ENCODE measurements at places on chromosomes 6 and 20.

DNA sequence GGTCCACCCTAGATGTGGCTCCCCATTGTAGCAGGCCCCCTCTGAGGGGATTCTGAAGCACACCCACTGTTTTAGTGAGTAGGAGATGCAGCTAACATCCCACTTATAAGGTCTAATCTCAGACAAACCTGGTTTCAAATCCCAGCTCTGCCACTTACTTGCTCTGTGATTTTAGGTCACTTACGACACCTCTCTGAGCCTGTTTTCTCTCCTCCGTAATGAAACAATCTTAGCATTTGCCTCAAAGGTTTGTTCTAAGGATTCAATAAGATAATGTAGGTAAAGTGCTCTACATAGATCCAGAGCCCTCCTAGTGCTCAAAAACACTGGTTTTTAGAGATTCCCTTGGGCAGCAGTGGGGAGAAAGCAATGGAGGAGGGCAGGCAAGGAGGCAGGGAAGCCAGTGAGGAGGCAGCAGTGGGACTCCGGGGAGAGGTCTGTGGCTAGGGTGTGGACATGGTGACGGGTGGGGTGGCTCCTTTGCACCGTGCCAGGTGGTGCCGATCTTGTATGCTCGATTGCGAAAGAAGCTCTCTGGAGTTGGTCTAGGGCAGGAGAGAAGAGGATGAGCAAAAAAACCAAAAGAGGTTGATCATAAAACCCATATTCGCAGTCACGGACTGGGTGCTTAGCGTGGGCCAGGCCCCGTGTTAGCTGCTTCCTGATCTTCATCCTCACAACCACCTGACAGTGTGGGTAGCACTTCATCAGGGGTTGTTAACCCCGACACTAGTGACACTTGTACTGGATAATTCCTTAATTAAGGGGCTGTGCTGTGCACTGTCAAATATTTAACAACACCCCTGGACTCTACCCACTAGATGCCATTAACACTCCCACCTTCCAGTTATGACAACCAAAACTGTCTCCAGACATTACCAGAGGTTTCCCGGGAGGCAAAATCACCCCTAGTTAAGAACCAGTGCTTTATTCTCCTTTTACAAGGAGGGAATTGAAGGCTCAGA lies 16.8 kb upstream of the PTGIS start:
- peaks cover 6% of the 10 kb centered on the region for H3K27me3 ChIP-seq
- H3K4me3 ChIP-seq = no peak overlapping the region
- no peak overlapping the region for H3K27ac ChIP-seq
- peaks cover 22% of the 10 kb centered on the region for H3K4me1 ChIP-seq

DNA sequence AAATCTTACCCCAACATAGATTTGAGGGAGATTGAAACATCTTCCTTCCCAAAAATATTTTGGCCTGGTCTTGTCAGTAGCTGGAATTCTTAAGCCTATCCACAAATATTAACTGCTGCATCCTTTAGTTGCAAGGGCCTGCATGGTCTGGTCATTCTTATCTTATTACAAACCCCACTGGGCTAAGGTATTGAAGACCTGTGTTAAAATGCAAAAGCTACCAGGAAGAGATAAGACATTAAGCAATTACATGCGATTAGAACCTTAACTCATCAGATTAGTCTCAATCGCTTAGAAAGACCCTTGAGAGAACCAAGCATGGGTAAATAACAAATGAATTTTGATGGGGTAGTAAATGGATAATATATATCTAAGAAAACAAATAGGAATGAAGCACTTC lies 426.6 kb downstream of the FRK start:
- no peaks in the 10 kb centered on the region for H3K4me1 ChIP-seq
- H3K27ac ChIP-seq = no peak overlapping the region
- H3K4me3 ChIP-seq = no peak overlapping the region
- DNase-seq = no peak

- H3K27me3 ChIP-seq = no peaks in the 10 kb centered on the region
- no peaks in the 10 kb centered on the region for H3K36me3 ChIP-seq
- H3K4me3 ChIP-seq = no peak overlapping the region
- DNase-seq = no peak
- H3K4me1 ChIP-seq = no peaks in the 10 kb centered on the region
- no peak overlapping the region for H3K27ac ChIP-seq
Observed at GRCh38 chr6:9086331-9086730, 651.0 kb upstream of the SLC35B3 start.

DNA sequence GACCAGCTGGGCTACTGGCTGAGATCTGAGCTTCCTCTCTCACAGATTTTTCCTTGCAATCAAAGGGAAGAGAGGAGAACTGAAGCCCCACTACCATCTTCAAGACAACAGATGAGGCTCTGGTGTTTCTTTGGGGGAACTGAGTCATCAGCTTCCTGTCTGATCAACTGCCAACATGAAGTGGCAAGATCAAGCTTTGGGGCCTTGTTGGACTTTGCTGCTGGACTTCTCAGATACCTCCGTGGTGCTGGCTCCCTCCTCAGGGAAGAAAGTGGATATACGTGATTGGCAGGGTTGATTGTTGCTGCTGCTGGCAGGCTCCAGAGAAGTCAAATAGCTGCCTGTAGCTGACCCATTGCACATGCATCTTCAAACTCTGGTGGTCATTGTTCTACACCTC lies 3.6 kb upstream of the TOX2 start:
- no peak overlapping the region for H3K4me3 ChIP-seq
- H3K36me3 ChIP-seq = no peaks in the 10 kb centered on the region
- DNase-seq = peak; percentile 74
- peaks cover 9% of the 10 kb centered on the region for H3K4me1 ChIP-seq
- no peak overlapping the region for H3K27ac ChIP-seq
- H3K27me3 ChIP-seq = peaks cover 6% of the 10 kb centered on the region

GRCh38 chr6:10552270-10552810 lies 31.2 kb downstream of the GCNT2 start:
- H3K27me3 ChIP-seq = no peaks in the 10 kb centered on the region
- DNase-seq = no peak
- peaks cover 11% of the 10 kb centered on the region for H3K4me1 ChIP-seq
- H3K27ac ChIP-seq = no peak overlapping the region
- H3K4me3 ChIP-seq = no peak overlapping the region
- H3K36me3 ChIP-seq = no peaks in the 10 kb centered on the region

GRCh38 chr6:89355511-89356194 lies 3.1 kb upstream of the UBE2J1 start:
- no peaks in the 10 kb centered on the region for H3K27me3 ChIP-seq
- DNase-seq = no peak
- no peaks in the 10 kb centered on the region for H3K36me3 ChIP-seq
- peaks cover 5% of the 10 kb centered on the region for H3K4me1 ChIP-seq

- DNase-seq = no peak
- no peaks in the 10 kb centered on the region for H3K4me1 ChIP-seq
- no peak overlapping the region for H3K4me3 ChIP-seq
- no peaks in the 10 kb centered on the region for H3K36me3 ChIP-seq
Observed at GRCh38 chr6:166206066-166206465, 38.4 kb upstream of the TBXT start.

DNA sequence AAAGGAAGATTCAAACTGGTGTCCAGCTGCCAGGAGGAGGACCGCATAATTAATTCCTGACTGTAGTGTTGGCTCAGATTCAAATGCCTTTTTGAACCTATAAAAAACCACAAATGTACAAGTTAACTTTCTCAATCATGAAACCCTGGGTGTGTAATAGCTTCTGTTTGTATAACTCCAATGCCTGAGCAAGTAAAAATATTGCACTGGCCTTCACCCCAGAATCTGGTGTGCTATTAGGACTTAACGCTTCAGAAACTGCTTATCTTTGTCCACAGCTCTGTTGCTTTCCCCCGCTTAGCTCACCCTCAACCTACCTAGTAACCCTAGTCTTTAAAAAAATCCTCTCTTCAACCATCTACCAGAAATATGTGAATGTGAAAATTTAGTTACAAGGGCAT lies 119.1 kb upstream of the MAP7 start:
- peak; percentile 94 for DNase-seq
- H3K27ac ChIP-seq = no peak overlapping the region
- H3K4me3 ChIP-seq = no peak overlapping the region

GRCh38 chr20:53592992-53593465 lies 610 bp downstream of the ZNF217 start:
- no peak for DNase-seq
- H3K4me1 ChIP-seq = peaks cover 22% of the 10 kb centered on the region
- peak overlapping the region; percentile 97 for H3K27ac ChIP-seq
- no peaks in the 10 kb centered on the region for H3K27me3 ChIP-seq

GRCh38 chr20:42857446-42857845 lies 332.3 kb downstream of the PTPRT start:
- no peaks in the 10 kb centered on the region for H3K27me3 ChIP-seq
- no peaks in the 10 kb centered on the region for H3K36me3 ChIP-seq
- no peak for DNase-seq
- H3K27ac ChIP-seq = no peak overlapping the region
- no peaks in the 10 kb centered on the region for H3K4me1 ChIP-seq
- H3K4me3 ChIP-seq = no peak overlapping the region

- no peaks in the 10 kb centered on the region for H3K36me3 ChIP-seq
- H3K4me1 ChIP-seq = no peaks in the 10 kb centered on the region
- H3K27ac ChIP-seq = no peak overlapping the region
- H3K27me3 ChIP-seq = peaks cover 9% of the 10 kb centered on the region
Observed at GRCh38 chr6:14010275-14010674, 85.5 kb downstream of the RNF182 start.

DNA sequence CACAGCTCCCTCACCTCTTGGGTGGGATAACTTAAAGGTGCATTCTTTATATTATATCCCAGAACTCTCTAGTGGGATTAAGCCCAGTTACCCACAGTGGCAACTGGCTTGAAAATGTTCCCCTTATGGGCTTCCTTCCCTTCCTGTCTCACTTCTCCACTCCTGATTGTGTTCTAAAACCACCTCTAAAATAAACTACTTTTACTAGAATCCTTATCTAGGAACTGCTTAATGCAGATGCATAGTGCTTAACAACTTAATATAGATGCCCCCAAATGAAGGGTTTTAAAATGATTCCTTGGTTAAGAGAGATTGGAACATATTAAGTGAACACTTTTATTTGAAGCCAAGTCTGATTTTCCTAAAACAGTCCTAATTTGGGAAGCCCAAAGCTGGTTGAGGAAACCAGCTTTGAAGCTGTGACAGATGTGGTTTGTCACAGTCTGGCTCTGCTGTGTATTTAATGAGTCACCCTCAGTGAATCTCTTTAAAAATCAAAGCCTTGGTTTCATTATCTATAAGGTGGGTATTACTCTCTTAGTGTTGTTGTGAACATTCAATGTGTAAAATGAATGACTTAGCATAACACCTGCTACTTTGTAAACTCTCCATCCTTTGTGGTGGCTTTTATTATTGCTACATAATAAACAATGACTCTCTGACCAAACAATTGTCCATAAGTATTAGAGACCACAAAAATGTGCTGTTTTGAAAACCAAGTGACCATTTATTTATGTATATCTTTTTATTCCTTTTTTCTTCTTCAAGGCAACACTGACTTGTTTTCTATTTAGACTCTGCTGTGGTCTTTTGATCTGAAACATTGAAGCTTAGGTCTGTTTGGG lies 24.4 kb downstream of the PLCB1 start:
- H3K27ac ChIP-seq = peak overlapping the region; percentile 10
- H3K27me3 ChIP-seq = no peaks in the 10 kb centered on the region
- peaks cover 29% of the 10 kb centered on the region for H3K4me1 ChIP-seq
- H3K36me3 ChIP-seq = no peaks in the 10 kb centered on the region
- H3K4me3 ChIP-seq = no peak overlapping the region

GRCh38 chr6:112343977-112344376 lies 3.2 kb upstream of the RFPL4B start:
- H3K4me1 ChIP-seq = no peaks in the 10 kb centered on the region

- no peak overlapping the region for H3K27ac ChIP-seq
- DNase-seq = no peak
- H3K4me3 ChIP-seq = no peak overlapping the region
- H3K36me3 ChIP-seq = no peaks in the 10 kb centered on the region
Observed at GRCh38 chr6:37960139-37960935, 140.8 kb downstream of the ZFAND3 start.

DNA sequence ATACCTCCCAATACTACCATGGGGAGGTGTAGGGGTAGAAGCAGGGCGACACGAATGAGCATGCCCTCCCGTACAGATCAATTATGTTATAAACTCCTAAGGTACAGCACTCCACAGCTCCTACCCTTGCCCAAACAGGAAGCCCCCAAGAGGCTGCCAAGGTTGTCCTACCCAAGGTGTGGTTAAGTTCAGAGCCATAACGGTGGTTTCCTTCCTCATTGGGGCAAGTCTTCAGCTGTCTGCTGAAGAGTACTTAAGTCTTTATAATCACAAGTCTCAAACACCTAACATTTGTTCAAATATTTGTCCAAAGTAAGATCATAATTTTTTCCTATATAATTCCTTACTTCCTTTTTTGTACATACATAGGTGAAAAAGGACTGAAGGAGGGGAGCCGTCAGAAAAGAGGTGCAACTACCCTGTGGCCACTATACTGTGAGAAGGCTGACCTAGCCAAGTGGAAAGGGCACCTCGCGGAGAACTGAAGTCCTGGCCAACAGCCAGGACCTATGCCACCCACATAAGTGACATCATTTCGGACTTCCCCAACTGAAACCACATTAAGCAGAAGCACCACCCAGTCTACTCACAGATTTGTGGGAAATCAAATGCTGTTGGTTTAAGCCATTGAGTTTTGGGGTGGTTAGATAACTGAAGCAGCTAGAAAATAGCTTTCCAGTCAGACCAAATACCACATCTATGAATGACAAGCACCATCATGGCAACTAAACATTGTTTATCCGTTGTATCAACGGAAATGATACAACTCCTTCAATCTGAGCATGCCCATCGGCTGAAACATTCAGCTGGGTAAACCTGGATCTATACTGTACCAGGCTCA lies 2.9 kb upstream of the RAB22A start:
- peak overlapping the region; percentile 89 for H3K27ac ChIP-seq
- no peak overlapping the region for H3K4me3 ChIP-seq
- peaks cover under 1% of the 10 kb centered on the region for H3K36me3 ChIP-seq
- peak; percentile 84 for DNase-seq

DNA sequence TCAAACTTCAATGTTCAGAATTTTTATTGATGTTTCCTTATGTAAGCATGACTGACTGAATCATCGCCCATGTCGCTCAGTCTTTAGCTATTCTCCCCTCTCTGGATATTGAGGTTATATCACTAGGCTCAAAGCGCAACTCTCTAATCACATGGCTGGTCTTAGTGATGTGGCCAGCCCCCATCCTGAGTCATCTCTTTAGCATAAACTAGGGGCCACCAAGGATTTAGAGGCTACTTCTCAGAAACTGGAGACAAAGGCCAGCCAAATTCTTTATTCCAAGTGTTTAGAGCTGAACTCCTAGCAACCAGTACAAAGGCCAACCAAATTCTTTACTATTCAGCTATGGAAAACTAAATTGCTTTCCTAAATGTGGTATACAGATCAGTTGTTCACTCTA lies 61.4 kb downstream of the FAM135A start:
- H3K4me1 ChIP-seq = peaks cover 8% of the 10 kb centered on the region
- H3K27me3 ChIP-seq = no peaks in the 10 kb centered on the region
- no peak overlapping the region for H3K4me3 ChIP-seq
- no peaks in the 10 kb centered on the region for H3K36me3 ChIP-seq

DNA sequence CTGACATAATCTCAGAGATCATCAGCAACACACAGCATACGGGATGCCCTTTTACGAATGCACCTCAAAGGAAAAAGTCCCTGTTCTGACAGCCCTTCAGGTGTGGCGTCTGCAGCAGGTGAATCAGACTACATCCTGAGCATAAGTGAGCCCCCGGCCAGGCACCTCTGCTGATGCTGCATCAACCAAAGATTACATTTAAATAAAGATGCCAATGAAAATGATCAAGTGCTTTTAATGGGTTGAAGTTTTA lies 58.7 kb downstream of the INSM1 start:
- no peaks in the 10 kb centered on the region for H3K27me3 ChIP-seq
- no peaks in the 10 kb centered on the region for H3K4me1 ChIP-seq
- no peak overlapping the region for H3K27ac ChIP-seq
- DNase-seq = no peak

GRCh38 chr6:19317431-19317986 lies 519.7 kb upstream of the ID4 start:
- H3K4me1 ChIP-seq = no peaks in the 10 kb centered on the region
- no peaks in the 10 kb centered on the region for H3K36me3 ChIP-seq
- H3K27ac ChIP-seq = no peak overlapping the region
- H3K4me3 ChIP-seq = no peak overlapping the region
- H3K27me3 ChIP-seq = peaks cover 2% of the 10 kb centered on the region
